HCT116 (cell line): ENCODE measurements at places on chromosomes 4 and X. TPM values are rescaled to one million over a fixed set of nuclear protein-coding genes. Genes with fewer than 3 reads are reported as not detected.

Gene PNMA6F
- total RNA-seq, result not detected

DNA sequence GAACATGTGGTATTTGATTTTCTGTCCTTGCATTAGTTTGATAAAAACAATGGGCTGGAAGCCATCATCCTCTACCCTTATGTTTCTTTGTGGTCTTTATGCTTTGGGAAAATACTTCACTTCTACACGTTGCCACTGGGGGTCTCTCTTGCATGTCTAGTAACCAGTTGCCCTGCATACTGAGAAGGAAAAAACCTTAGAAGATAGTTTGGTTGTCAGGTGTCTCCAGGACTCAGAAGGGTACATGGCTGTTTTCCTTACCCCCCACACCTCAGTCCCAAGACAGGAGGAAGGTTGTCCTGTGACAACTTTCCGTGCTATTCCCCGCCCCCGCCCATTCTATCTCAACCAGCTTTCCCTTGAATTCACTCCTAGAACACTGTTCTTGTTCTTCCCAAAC lies 62.1 kb upstream of the LANCL3 start:
- H3K4me1 ChIP-seq, result no peaks in the 10 kb centered on the region
- H3K4me3 ChIP-seq, result no peak overlapping the region
- DNase-seq, result no peak
- H3K36me3 ChIP-seq, result no peaks in the 10 kb centered on the region

Gene SOWAHD
- 1.1 TPM for total RNA-seq

- no peaks in the 10 kb centered on the region for H3K27me3 ChIP-seq
- no peak overlapping the region for H3K4me3 ChIP-seq
- H3K36me3 ChIP-seq, result no peaks in the 10 kb centered on the region
- DNase-seq, result no peak
Measured at GRCh38 chr4:71110499-71110898, 117.0 kb downstream of the DCK start.

DNA sequence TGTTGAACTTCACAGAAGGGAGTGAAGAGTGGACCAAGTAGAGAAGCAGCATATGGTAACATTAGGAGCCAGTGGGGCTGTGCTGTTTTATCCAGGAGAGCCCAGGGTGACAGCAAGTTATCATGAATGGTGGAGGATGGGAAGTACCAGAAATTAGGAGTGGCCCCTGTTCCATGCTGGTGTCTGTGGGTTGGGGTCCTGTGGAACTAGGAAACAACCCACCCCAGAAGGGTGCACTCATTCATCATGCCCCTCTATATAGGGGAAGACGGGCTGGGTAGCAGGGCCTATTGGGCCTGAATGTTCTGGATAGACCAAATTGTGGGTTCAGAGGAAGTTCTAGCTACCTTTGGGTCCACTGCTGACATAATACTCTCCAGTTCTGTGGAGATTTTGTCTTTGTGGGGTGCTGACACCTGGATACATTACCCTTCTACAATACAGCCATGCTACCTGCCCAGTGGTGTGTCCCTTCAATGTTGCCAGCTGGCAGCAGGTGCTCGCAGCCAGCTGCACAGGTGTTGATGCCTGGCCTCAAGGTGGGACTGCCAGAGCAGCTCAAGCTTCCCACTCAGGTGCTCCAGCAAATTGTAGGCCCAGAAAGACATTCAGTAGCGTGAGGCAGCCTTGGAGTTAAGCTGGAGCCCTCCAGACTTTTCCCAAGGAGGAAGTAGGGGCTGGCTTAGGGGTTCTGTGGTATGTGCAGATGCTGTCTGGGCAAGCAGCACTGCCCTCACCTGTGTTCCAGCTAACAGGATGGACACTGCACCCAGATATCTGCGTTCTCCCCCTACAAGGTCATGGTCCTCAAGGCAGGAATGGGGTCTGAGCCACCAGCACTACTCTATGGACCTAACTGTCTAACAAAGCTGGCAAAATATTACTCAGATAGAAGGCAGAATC lies 106.5 kb downstream of the NHSL2 start:
- no peaks in the 10 kb centered on the region for H3K27me3 ChIP-seq
- no peak overlapping the region for H3K27ac ChIP-seq
- no peak overlapping the region for H3K4me3 ChIP-seq
- H3K4me1 ChIP-seq, result peaks cover 7% of the 10 kb centered on the region; the same call in 1 of the 2 replicates
- no peaks in the 10 kb centered on the region for H3K36me3 ChIP-seq

DNA sequence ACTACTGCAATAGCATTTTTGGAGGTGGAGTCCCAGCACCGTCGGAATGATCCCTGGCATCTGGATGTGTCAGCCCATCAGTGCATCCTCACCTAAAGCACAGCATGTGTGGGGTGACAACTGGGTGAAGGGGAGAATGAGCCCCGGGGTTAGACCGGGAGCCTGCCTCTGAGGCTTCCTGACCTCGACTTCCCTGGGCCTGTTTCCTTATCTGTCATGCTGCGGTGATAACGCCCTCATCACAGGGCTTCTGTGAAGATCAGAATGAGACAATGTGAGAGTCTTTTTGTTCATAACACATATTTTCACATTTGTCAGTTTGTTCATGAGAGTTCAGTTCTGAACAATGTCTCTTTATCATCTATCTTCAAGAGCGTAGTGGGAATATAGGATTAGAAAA lies 31.1 kb upstream of the PDLIM3 start:
- no peaks in the 10 kb centered on the region for H3K27me3 ChIP-seq
- no peak overlapping the region for H3K4me3 ChIP-seq
- H3K36me3 ChIP-seq, result no peaks in the 10 kb centered on the region
- H3K27ac ChIP-seq, result no peak overlapping the region
- DNase-seq, result no peak
- no peaks in the 10 kb centered on the region for H3K4me1 ChIP-seq

Gene RADX
- 8.0 TPM for total RNA-seq

Gene GPM6B
- total RNA-seq, result 0.07 TPM

DNA sequence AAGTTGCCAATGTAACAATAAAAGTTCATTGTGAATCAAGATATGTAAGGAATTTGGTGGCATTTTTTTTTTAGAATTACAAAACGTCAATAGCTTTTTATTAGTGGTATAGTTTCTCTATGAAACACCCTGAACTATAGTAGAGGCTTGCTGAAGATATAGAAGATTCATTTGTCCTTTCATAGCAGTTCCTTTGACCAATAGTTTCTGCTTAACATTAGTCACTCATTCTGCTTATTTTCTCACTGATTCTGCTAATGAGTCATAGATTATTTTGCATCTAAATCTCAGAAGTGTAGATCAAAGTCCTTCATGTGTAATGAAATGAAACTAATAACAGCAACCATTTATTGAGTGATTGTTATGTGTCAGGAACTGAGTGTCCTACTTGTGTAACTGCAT lies 205.0 kb upstream of the TET2 start:
- H3K4me3 ChIP-seq, result no peak overlapping the region
- H3K4me1 ChIP-seq, result no peaks in the 10 kb centered on the region
- H3K36me3 ChIP-seq, result no peaks in the 10 kb centered on the region
- no peaks in the 10 kb centered on the region for H3K27me3 ChIP-seq
- no peak for DNase-seq

Gene HS6ST2
- 24.6 TPM for total RNA-seq

DNA sequence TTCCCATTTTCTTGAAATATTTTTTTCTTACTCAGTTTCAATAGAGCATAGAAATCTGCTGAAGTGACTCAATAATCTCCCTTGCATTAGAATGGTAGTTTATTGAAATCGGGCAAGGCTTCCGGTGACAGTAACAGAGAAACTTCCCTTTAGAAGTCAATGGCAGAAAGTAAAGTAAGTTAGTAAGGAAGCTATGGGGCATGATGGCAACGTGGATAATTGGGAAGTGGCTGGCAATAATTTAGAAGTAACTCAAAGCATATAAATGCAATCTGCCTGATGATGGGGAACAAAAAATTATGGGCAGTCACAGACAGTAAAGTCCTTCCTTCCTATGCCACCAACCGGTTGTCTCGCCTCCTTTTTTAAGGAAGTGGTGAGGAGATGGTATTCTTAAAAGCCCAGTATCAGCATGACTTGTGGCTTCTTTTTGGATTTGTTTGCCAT lies 7.6 kb downstream of the CYBB start:
- no peak overlapping the region for H3K27ac ChIP-seq
- no peaks in the 10 kb centered on the region for H3K27me3 ChIP-seq
- no peaks in the 10 kb centered on the region for H3K4me1 ChIP-seq
- DNase-seq, result no peak
- no peak overlapping the region for H3K4me3 ChIP-seq

Gene CXCL8
- 1.8 TPM for total RNA-seq

DNA sequence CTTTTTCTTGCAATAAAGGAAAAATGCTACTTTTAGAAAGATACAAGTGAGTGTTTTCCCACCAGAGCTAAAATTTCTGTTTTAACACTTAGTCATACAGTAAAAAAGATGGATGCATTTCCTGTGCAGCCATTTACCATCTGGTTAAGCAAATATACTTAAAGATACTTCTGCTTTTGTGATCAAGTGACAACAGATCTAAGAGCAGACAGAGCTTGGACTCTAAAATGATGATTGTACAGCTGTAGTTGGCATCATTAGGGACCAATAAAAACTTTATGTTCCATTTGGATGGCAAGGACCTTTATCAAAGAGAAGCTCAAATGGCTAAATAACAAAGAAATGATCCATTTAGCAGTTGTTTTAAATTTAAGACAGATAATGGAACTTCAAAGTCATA lies 270.8 kb downstream of the FSTL5 start:
- H3K27me3 ChIP-seq, result no peaks in the 10 kb centered on the region
- no peaks in the 10 kb centered on the region for H3K36me3 ChIP-seq
- H3K4me1 ChIP-seq, result no peaks in the 10 kb centered on the region
- H3K4me3 ChIP-seq, result no peak overlapping the region
- no peak for DNase-seq

- no peak for DNase-seq
- peaks cover 17% of the 10 kb centered on the region for H3K4me1 ChIP-seq
- no peaks in the 10 kb centered on the region for H3K27me3 ChIP-seq
- H3K27ac ChIP-seq, result no peak overlapping the region
Measured at GRCh38 chr4:22471999-22472461, 43.8 kb downstream of the ADGRA3 start.

DNA sequence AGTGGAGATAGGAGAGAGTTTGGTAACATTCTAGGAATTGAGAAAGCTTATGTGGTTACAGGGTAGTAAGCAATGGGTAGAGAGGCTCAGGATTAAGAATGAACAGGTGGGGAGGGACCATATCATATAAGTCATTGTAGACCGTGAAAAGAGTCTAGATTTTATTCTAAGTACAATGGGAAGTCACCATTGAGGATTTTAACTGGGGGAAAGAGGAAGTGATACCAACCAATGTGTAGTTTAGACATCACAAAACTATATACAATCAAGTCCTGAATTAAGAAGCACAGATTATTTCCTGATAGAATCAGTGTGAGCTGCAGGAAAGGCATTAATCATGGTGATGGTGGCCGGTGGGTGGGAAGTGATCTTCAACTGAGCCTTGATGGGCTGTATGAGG lies 178.3 kb upstream of the ZIC3 start:
- DNase-seq, result no peak
- H3K27me3 ChIP-seq, result no peaks in the 10 kb centered on the region
- H3K4me3 ChIP-seq, result no peak overlapping the region

Gene PAGE1
- not detected for total RNA-seq

- no peaks in the 10 kb centered on the region for H3K36me3 ChIP-seq
- H3K27ac ChIP-seq, result no peak overlapping the region
- DNase-seq, result no peak
Measured at GRCh38 chrX:155000841-155001240, 21.7 kb downstream of the F8 start.

GRCh38 chr4:175386776-175387507 lies 425.1 kb downstream of the GPM6A start:
- H3K4me3 ChIP-seq, result no peak overlapping the region
- no peaks in the 10 kb centered on the region for H3K27me3 ChIP-seq
- DNase-seq, result no peak
- no peaks in the 10 kb centered on the region for H3K36me3 ChIP-seq
- no peaks in the 10 kb centered on the region for H3K4me1 ChIP-seq

DNA sequence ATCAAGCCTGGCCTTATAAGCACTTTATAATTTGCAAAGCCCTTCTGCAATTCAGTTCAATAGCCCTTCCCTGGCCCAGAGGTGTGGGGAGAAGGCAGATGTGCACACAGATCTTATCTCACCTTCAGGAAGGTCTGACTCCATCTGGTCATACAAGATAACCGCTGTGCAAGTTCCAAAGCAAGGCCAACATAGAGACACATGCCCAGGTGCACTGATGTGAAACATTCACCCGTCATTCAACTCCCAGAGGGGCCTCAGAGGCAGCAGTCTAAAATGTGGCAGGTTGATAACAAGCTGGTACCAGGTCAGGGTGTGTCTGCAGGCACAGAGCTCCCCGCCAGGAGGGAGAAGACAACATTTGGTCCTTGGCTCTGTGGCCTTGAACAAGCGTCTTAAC lies 10.9 kb upstream of the WFS1 start:
- no peaks in the 10 kb centered on the region for H3K36me3 ChIP-seq
- no peak overlapping the region for H3K4me3 ChIP-seq
- H3K27me3 ChIP-seq, result peaks cover 7% of the 10 kb centered on the region; the same call in 1 of the 2 replicates
- no peaks in the 10 kb centered on the region for H3K4me1 ChIP-seq

- no peak for DNase-seq
- no peak overlapping the region for H3K27ac ChIP-seq
- no peak overlapping the region for H3K4me3 ChIP-seq
- H3K4me1 ChIP-seq, result no peaks in the 10 kb centered on the region
- H3K36me3 ChIP-seq, result no peaks in the 10 kb centered on the region
- H3K27me3 ChIP-seq, result no peaks in the 10 kb centered on the region
Measured at GRCh38 chr4:187069398-187069797, 345.7 kb upstream of the FAT1 start.

DNA sequence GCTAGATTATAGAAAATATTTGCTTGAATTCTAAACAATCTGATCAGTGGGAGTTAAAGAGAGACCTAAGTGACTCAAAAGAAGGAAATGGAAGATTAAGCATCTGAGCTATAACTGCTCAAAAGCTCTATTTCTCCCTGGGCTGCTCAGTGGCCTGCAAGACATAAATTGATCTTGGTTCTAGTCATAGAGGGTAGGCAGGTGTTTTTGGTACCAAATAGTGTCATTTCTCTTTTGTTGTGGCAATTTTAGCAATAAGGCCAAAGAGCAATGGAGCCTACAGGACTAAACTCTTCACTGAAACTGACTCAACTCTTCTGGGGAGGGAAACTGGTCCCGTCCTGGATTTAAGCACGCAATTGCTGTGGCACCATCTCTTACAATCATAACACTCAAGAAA lies 33.9 kb upstream of the BMP2K start:
- no peak overlapping the region for H3K4me3 ChIP-seq
- H3K36me3 ChIP-seq, result no peaks in the 10 kb centered on the region
- no peaks in the 10 kb centered on the region for H3K4me1 ChIP-seq
- DNase-seq, result no peak
- H3K27ac ChIP-seq, result no peak overlapping the region

GRCh38 chr4:138562544-138562991 lies 320.4 kb upstream of the SLC7A11 start:
- no peaks in the 10 kb centered on the region for H3K4me1 ChIP-seq
- no peak overlapping the region for H3K4me3 ChIP-seq
- no peak overlapping the region for H3K27ac ChIP-seq

- peaks cover 7% of the 10 kb centered on the region for H3K4me1 ChIP-seq
- no peaks in the 10 kb centered on the region for H3K27me3 ChIP-seq
- no peaks in the 10 kb centered on the region for H3K36me3 ChIP-seq
Measured at GRCh38 chr4:80196922-80197573, at the start of gene PRDM8. TSS of gene PRDM8 (plus strand) at chr4:80197503. CDS start at chr4:80200081, 2,578 bp downstream.

GRCh38 chr4:24164054-24164693 lies 274.3 kb upstream of the PPARGC1A start:
- no peaks in the 10 kb centered on the region for H3K27me3 ChIP-seq
- no peak for DNase-seq
